ENCODE measurements at places on chromosomes 3 and 15. TPM values are rescaled to one million over a fixed set of nuclear protein-coding genes. Genes with fewer than 3 reads are reported as not detected.

Gene ATR
- 16.8 TPM for total RNA-seq

Gene GATM
- total RNA-seq, result 0.55 TPM

Gene GOLGA8R
- total RNA-seq, result 2.1 TPM

Gene C2CD4B
- total RNA-seq, result not detected

Gene TNNC1
- total RNA-seq, result 1.8 TPM

Gene ACTC1
- not detected for total RNA-seq

Gene GOLGA6A
- not detected for total RNA-seq

Gene C3orf38
- total RNA-seq, result 27.8 TPM

Gene PML
- total RNA-seq, result 21.2 TPM

Gene SERPINI1
- 1.7 TPM for total RNA-seq

Gene MED12L
- 0.28 TPM for total RNA-seq

Gene MORC1
- total RNA-seq, result not detected

Gene RBPMS2
- not detected for total RNA-seq

Gene SKOR1
- 0.09 TPM for total RNA-seq
